Fibroblast of the aortic adventitia (primary cell): ENCODE measurements at places on chromosomes 1 and 21. TPM values are rescaled to one million over a fixed set of nuclear protein-coding genes. Genes with fewer than 3 reads are reported as not detected.
A peak's percentile ranks its signal among the peaks of the same experiment; 100 is the strongest.

GRCh38 chr1:58657082-58657481 is 42.8 kb downstream of the MYSM1 start:
- no peak for DNase-seq

DNA sequence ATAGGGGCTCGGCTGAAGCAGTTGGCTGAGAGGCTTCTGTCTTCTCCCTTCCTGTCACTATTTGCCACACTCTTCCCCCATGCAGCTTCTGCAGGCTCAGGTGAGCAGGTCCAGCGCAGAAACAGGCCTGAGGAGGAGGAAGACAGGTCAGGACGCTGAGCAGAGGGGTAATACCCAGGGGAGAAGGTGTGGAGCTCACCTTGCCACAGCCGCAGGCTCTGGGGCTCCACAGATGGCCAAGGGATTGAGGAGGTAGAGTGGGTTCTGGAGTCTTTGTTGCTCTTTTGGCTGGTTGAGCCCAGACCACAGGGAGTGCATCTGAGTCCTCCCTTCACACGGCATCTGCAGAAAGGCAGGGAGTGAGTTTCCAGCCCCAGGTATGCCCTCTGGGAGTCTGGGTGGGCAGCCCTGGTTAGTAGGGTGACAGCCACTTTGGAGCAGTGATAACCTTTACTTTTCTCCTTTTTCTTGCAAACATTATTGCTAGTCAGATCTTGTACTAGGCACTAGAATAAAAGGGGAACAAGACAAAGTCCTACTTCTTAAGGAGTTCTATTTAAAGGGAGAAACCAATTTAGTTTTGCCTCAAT is 9.7 kb downstream of the EIF3I start:
- no peak for DNase-seq

- DNase-seq, result no peak
Measured at GRCh38 chr1:226901421-226901820, 31.0 kb downstream of the PSEN2 start.

DNA sequence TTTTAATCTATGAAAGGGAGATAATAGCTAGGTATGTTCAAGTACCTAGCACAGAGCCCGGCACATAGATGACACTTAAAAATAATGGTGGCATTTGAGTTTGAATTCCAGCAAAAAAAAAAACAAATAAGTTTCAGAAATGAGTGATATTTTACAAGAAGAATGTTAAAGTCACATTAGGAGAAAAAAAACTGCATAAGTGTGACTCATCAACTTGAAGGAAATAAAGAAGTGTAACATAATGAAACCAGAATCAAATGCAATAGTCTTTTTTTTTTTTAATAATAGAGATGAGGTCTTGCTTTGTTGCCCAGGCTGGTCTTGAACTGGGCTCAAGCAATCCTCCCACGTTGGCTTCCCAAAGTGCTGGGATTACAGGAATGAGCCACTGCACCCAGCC is 17.1 kb downstream of the DNASE2B start:
- DNase-seq, result peak; percentile 34

INSRR gene
- 0.08 TPM in 1 of 2 replicates, not detected in the other for total RNA-seq

CFAP45 gene
- 0.27 and 1.4 TPM in 2 replicates for total RNA-seq

GRCh38 chr1:221234791-221235190 is 355.5 kb downstream of the HLX start:
- peak; percentile 48 for DNase-seq

- DNase-seq, result no peak
Measured at GRCh38 chr1:116265931-116266863, 106.8 kb upstream of the ATP1A1 start.

GRCh38 chr1:66944330-66945274 is 19.8 kb downstream of the MIER1 start:
- DNase-seq, result peak; percentile 84

DNA sequence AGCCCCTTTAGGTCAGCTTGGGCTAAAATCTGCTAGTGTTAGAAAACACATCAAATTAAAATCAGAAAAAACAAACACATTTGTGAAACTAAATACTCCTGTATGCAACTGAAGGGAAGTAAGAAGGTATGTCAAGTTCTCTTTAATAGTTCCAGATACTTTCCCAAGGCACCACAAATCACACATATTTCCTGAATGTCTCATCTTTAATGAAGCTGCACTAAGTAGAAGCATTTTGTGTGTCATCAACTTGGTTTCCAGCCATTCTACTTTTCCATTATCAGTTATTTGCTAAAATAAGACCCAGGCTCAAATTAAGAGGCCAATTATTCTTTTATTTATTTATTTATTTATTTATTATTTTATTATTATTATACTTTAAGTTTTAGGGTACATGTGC is 34.7 kb downstream of the CRB1 start:
- peak; percentile 15 for DNase-seq

RNF187 gene
- 39.8 and 78.7 TPM in 2 replicates for total RNA-seq

- DNase-seq, result no peak
Measured at GRCh38 chr1:99638853-99639252, 7.1 kb upstream of the PALMD start.

- DNase-seq, result peak; percentile 92
Measured at GRCh38 chr1:9110669-9111356, 18.1 kb downstream of the GPR157 start.

- no peak for DNase-seq
Measured at GRCh38 chr1:67630438-67631045, 54.5 kb upstream of the GADD45A start.

- no peak for DNase-seq
Measured at GRCh38 chr1:75789988-75790387, 3.9 kb downstream of the RABGGTB start.

- peak; percentile 99 for DNase-seq
Measured at GRCh38 chr1:92804721-92805201, 19.9 kb upstream of the EVI5 start.

DNA sequence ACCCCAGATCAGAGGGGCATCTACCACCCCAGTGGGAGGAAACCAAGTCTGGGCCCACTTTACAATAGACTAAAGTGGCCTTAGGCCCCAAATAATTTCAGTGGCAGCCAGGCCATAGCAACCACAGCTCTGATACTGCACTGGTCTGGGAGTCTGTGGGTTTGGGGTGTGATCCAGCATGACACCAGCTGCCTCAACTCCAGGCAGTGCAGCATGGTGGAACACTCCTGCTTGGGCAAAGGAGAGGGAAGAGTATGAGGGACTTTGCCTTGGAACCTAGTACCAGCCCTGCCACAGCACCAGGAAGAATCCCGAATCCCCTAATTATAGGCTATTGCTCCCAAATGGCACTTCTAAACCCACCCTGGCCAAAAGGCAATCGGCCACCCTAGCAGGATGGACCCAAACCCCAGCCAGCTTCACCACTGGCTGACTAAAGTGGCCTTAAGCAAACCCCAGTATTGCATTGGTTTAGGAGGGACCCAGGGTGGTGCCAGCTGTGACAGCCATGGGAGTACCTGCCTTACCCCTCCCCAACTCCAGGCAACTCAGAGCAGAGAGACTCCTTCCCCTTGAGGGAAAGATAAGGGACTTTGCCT is 47.1 kb downstream of the PACC1 start:
- no peak for DNase-seq

USP33 gene
- total RNA-seq, result 71.9 and 93.5 TPM in 2 replicates

- no peak for DNase-seq
Measured at GRCh38 chr1:115398745-115399144, 60.7 kb upstream of the NGF start.

NKAIN1 gene
- 0.36 TPM in 1 of 2 replicates, not detected in the other for total RNA-seq

DNA sequence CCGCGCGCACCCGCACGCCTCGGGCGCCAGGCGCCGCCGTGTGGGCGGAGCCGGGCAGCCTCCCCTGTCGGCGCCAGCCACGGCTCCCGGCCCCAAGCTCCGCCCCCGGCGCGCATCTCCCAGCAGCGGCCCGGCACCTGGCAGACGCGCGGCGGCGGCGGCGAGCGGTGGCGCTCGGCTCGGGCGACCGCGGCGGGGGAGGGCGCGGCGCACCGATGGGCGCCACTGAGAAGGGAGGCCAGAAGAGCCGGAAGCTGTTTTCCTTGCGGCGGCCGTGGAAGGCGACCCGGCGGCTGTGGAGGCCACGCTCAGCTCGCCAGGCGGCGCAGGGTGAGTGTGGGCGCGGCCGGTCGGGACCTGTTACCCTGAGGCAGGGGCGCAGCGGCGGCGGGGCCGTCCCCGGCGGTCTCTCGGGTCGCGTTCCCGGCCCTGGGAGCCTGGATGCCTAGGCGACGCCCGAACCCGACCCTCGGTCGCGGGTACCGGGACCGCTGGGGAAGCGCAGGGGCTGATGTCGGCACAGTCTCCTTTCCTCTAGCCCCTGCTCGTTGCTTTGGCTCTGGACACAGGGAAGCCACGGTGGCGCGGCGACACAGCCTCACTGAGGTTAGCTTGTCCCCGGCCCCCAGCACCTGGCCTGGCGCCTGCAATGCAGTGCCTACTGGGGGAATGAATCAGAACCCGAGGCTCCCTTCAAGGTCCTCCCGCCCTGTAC is 54.9 kb upstream of the DNAJC6 start:
- no peak for DNase-seq

GRCh38 chr1:45498279-45498678 is 1.6 kb downstream of the CCDC163 start:
- no peak for DNase-seq
